ENCODE measurements at places on chromosomes 5 and 9.
A peak's percentile ranks its signal among the peaks of the same experiment; 100 is the strongest.

DNA sequence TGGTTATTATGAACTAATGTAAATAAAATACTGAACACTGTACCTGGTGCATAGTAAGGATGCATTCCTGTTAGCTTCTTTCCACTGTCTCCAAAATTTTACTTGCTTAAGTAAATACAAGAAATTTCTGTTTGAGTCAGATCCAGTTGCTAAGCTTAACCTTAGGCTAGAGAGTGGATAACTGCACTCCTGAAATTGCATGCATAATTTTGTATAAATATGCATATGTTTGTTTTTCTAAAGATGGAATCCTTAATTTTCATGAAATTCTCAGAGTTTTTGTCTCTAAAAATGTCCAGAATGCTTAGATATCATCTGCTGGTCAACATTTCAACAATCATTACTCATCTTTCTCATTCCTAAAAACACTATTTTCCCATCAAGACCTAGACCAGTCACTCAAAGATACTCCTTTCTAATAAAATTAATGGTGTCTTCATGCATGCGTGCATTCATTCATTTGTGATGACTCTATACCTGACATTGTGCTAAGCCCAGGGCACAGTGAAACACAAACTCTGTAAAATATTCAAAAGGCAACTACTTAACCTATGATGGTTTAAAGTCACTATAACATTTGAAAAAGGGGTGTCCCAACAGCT, 284.8 kb downstream of the SEC61B start:
- no peak for DNase-seq

GRCh38 chr5:116546033-116546742, 28.4 kb downstream of the SEMA6A start:
- peak; percentile 26 for DNase-seq

DNA sequence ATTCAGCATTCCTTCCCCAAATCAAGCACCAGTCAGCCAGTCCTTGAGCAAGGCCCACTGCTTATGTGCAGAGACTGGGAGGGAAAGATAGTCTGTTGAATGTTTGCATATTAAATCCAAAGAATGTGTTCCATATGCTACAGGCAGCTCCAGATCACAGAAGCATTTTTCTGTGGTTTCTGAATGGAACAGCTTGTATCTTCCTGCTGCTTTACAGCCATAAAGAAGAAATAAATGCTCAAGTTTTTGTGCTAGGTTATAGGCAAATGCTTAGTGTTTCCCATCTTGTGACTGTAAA, 310.3 kb downstream of the TRIM36 start:
- DNase-seq = no peak

- no peak for DNase-seq
These were observed 792.4 kb downstream of the PTPRD start for GRCh38 chr9:9820436-9820835.

DNA sequence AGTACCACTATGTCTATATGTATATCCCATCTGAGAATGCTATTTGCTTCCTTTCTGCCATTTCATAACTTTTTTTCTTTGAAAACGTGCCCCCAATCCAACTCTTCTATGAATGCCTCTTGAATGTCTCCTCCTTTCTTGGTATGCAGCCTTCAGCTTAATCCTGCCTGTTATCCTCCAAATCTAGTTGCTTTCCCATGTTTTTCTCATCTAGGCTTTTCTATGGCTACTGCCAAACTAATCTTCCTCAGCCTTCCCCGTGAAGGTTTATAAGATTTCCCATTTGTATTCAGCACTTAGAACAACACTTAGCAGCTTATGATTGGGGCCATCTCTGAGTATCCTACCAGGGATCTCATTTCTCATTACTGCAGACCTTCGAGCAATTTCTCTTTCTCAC, 2.5 kb downstream of the TGFBR1 start:
- DNase-seq = no peak

- no peak for DNase-seq
These were observed 6.8 kb downstream of the ENC1 start for GRCh38 chr5:74633695-74634094.

GRCh38 chr5:135139381-135140134, 105.5 kb upstream of the PITX1 start:
- peak; percentile 93 for DNase-seq

DNA sequence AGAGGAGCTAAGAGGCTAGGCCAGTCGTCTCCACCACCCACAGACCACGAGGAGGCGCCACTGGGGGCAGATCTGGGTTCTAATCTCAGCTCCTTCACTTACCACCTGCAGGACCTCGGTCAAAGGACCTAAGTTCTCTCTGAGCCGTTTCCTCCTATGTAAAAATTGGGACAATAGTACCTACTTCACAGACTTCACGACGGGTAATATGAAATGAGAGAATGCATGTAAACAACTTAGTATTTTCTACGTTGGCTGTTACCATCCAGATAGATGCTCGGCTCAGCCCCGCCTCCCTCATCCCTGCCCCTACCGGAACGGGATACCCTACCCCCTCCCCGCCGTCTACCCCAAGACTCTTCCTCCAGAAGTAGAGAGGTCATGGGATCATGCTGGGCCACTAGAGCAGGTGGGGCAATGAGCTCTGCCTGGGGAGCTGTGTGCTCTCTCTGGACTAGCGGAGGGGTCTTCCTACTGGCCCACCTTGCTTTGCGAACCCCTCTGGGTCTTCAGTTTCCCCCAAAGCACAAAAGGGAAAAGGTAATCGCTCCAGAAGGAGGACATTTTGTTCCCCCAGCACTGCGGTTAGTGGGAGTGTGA, 541 bp downstream of the GNPDA1 start:
- peak; percentile 25 for DNase-seq

- DNase-seq = no peak
These were observed 2.4 kb upstream of the EXOC3 start for GRCh38 chr5:440401-441201.

- no peak for DNase-seq
These were observed 11.8 kb upstream of the ZDHHC11 start for GRCh38 chr5:862367-863243.

DNA sequence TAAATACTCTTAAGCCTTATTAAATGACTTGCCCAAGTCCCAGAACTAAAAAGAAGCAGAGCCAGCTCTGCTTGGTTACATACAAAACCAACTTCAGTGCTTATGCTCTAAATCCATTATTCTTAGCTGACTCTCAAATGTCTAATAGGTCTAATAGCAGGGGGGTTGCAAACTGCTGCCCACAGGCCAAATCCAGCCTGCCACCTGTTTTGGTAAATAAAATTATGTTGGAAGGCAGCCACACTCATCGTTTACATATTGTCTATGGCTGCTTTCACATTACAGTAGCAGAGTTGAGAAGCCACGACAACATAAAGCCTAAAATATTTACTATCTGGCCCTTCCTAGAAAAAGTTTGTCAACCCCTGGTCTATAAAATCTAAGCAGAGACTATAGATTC, 69.0 kb downstream of the KLHL3 start:
- DNase-seq = no peak

GRCh38 chr9:133929599-133929998, 62.5 kb downstream of the VAV2 start:
- DNase-seq = no peak

DNA sequence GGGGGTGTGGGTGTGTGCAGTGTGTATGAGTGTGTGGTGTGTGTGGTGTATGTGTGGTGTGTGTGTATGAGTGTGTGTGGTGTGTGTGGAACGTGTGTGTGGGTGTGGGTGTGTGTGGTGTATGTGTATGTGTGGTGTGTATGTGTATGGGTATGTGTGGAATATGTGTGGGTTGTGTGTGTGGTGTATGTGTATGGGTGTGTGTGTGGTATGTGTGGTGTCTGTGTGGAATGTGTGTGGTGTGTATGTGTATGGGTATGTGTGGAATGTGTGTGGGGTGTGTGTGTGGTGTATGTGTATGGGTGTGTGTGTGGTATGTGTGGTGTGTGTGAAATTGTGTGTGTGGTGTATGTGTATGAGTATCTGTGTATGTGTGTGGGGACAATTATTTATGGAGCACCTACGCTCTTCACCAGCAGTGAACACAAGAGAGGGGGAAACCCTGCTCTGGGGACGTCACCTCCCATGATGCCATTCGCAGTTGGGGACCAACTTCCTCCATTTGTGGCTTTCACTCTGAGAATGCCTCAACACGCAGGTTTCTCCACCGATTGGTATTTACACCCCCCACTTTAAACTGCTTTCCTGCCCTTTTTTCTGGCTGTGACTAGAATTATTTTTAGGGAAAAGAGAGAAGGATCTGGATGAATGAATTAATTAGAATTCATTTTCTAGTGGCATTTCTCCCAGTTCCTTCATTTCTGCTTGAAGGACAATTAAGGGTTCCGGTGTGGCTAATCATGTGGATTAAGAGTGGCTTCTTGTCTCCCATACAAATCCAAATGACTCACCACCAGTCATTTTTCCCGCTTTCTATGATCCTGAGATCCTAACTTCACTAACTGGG, 238.1 kb downstream of the ROR2 start:
- peak; percentile 49 for DNase-seq

DNA sequence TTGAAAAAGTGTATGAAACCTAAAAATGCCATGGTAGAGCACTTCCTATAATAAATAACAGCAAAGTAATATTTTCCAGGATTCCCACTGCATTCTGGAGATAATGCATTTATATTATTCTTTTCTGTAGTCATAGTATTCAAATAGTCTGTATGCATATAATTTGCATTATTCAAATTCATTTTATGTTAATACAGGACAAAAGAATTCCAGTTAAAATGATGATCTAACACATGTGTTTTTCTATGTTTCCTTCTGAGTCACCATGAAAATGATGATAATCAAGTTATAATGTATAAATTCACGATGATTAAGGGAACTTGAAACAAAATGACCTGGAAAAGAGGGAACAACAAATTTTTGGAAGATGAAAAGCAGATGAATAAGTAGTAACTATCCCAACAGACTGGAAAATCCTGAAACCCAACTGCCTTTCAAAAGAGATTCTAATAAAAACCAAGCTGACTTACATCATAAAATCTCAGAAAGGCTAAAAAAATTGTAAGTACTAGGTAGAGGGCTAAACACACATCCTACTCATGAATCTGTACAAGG, 358.6 kb upstream of the PAPPA start:
- DNase-seq = no peak

- no peak for DNase-seq
These were observed 1.9 kb upstream of the RGS14 start for GRCh38 chr5:177355868-177356168.

- DNase-seq = no peak
These were observed 40.3 kb upstream of the SLC25A51 start for GRCh38 chr9:37944266-37944650.

DNA sequence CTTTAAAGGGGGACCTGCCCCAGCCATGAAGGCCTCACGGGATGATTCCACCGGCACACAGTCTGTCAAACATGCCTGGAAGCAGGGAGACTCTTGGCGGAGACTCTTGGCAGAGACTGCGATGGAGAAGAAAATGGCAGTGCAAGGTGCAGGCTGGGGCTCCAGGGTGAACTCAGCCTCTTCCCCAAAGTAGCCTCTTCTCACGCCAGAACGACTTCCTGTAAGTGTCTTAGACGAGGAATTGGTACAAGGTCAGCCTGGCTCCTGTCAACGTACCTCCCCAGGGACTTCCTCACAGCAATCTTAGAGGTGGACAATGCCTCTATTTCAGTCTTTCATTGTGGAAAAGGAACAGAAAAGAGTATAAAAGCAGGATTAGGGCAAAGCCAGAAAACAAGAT, 109.3 kb downstream of the UGCG start:
- DNase-seq = no peak

- peak; percentile 88 for DNase-seq
These were observed at the start of gene SETX for GRCh38 chr9:132354637-132355355. SETX (minus strand) TSS chr9:132354986; CDS start chr9:132349428, 5,558 bp downstream.

- no peak for DNase-seq
These were observed 37.4 kb downstream of the C9orf50 start for GRCh38 chr9:129583308-129584038.

DNA sequence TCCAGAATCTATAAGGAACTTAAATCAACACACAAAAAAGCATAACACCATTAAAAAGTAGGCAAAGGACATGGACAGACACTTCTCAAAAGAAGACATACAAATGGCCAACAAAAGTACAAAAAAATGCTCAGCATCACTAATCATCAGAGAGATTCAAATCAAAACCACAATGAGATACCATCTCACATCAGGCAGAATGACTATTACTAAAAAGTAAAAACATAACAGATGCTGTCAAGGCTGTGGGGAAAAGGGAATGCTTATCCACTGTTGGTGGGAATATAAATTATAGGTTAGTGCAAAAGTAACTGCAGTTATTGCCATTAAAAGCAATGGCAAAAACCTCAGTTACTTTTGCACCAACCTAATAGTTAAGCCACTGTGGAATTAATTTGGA, 32.2 kb upstream of the SPATA31D4 start:
- DNase-seq = no peak

GRCh38 chr9:34710023-34710422, at the start of gene CCL21:
CCL21 (minus strand) TSS chr9:34710136; CDS start chr9:34710066, 70 bp downstream.
- DNase-seq = no peak

DNA sequence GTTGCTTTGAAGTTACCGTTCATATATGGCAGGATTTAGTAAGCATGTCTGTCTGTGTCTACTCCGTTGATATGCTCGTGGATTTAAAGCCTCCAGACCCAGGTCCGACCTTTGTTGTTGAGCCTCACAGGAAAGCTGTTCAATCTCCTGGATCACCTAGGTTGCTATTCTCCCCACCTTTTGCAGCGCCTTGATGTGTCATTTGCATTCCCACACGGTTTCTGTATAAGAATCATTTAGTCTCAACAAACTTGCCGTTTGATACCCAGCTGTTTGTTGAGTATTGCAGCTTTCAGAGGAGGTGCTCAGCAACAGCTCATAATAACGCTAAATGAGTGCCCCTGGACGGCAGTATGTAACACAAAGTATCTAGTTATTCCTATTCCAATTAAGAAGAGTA, 1.2 kb upstream of the ADGRV1 start:
- no peak for DNase-seq

GRCh38 chr5:141958113-141958512, at the start of gene PCDH12:
PCDH12 (minus strand) TSS chr5:141958202; CDS start chr5:141957851, 351 bp downstream.
- no peak for DNase-seq

- DNase-seq = peak; percentile 61
These were observed 22.4 kb upstream of the PPP2CA start for GRCh38 chr5:134248256-134248655.

DNA sequence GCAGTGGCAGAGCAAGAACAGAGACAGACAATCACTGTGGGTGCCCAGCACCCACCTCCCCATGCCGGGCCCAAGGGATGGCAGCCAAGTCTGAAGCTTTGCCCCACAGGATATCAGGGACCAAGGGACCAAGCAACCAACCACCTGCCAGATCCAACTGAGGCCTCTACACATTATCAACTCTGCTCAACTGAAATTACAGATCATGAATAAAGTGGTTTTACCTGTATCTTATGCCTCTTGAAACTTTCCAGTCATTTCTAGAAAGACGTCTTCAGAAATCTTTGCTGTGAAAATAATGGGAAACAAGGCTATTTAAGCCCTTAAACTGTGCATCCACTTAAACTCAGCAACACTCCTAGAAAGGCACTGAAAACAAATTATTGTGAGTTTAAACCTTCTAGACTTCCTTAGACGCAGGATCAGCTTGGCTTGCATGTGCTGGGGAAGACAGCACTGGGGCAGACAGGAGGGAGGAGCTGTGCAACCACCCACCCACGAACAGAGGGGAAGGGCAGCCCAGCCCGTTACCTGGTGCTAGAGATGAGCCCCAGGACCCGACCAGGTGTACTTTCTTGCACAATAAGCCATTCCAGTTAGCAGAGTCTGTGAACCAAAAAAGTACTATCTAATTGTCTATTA, 80.0 kb downstream of the SEMA4D start:
- no peak for DNase-seq

- no peak for DNase-seq
These were observed 19.6 kb downstream of the SPRY4 start for GRCh38 chr5:142305211-142305610.
